ENCODE measurements at places on chromosomes 7 and 10. TPM values are rescaled to one million over a fixed set of nuclear protein-coding genes. Genes with fewer than 3 reads are reported as not detected.

The GHRHR gene
- not detected for total RNA-seq

The RNF32 gene
- total RNA-seq: 2.7 TPM

The HKDC1 gene
- total RNA-seq: 173 TPM

The AGAP5 gene
- 13.4 TPM for total RNA-seq
